ENCODE measurements at places on chromosomes 5 and 9. TPM values are rescaled to one million over a fixed set of nuclear protein-coding genes. Genes with fewer than 3 reads are reported as not detected.

DNA sequence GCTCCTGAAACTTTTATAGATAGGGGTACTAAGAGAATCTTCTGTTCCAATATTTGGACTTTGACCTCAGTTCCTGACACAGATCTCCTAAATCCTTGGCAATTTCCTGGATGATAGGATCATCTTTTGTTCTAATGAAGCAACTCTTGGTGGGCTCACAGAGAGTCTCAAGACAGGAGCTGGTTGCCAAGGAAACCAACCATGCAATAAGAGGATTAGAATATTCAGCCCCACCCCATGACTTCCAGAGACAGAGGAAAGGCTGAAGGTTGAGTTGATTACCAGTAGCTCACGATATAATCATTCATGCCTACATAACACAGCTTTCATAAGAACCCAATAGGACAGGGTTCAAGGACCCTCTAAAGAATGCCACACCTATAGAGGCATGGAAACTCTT is 2050.2 kb upstream of the CDH6 start:
- no peak for DNase-seq

The ZNF618 gene
- polyA plus RNA-seq = 6.4 TPM

The GPR150 gene
- 1.4 TPM for polyA plus RNA-seq

GRCh38 chr5:135631391-135631790 is 52.6 kb upstream of the CXCL14 start:
- DNase-seq = no peak

The TAF11L10 gene
- not detected for polyA plus RNA-seq

DNA sequence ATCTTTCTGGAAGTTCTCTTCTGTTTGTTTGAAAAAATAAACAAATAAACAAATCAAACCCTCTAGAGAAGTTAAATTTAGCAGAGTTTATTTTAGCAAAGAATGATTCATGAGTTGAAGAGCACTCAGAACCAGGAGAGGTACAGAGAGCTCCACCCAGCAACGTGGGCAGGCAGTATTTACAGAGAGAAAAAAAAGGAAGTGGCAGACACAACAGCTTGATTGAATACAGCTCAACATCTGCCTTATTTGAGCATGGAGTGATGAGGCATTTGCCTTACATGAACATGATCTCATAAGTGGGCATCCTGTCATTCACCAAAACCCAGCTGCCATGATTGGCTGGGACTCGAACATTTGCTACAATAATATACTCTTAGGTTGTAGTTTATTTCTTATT is 381.6 kb upstream of the ADAMTS16 start:
- DNase-seq = no peak

DNA sequence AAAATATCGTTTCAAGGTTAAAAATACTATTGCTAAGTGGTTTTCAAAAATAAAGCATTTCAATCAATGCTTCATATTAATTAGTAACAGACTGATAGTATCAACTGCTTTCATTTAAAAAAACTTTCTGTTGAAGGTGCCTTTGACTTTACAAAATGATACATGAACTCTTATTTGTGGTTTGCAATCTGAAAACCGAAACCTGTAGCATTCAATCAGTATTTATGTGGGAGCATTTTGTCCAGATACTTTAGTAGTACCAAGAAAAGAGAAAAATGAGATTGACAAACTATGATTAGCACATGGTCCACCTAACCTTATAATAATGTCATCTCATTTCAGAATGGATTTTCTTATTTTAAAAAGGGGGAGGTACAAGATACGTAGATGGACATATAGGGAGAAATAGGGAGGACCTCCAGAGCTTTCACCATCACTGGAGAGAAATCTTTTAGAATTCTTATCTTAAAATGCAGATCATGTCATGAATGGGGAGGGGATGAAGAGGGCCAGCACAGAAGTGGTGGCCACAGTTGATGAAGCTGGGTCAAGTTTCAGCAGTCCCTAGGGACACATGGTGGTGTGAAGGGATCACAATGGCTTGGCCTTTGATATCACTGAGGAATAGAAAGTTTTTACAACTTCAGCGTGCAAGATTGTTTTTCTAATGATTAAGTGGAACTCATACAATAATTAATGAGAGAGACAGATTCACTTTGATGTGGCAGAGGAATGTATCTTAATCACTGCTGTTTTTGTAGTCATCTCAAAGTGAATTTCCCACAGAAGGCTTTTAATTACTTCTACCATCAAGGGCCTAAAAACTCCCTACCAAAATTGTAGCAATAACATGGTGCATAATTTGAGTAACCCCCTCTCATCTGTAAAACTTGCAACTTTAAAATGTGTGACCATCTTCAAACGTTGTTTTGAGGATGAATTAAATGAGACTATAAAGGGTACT is 322.3 kb upstream of the EDIL3 start:
- no peak for DNase-seq

- peak; percentile 98 for DNase-seq
These were observed at the start of gene CDKN2B for GRCh38 chr9:22008717-22009505. TSS of gene CDKN2B (minus strand) at chr9:22009305. CDS start at chr9:22008953, 352 bp downstream.

DNA sequence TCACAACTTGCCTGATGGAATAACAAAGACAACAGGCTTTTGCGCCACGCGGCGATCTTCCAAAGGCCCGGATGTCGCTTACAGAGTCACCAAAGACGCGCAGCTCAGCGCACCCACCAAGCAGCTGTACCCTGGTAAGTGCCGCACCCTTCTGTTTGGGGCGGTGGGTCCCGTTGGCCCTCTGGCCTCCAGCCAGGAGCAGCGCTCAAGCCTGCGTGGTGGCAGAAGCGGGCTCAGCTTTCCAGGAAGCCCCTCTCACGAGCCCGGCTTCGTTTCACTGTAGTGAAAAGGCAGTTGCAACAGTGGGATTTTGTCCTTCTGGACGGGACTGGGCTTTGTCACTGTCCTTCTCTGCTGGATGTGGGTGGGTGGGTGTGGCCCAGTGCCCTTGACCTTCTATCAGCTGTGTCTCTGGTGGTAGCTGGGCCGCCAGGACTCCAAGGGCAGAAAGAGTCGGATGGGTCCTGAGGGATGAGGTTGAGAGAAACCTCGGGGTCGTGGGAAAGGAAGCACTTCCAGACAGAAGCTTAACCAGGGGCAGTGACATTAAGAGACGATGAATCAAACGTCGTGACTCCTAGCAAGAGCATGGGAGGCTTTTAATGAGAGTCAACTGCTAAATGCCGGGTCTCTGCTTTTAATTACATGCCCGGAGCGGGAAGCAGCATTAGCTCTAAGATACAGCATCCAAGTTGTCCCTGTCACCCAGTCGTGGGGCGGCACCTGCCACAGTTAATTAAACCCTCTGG is 49.5 kb downstream of the COL5A1 start:
- DNase-seq = no peak

DNA sequence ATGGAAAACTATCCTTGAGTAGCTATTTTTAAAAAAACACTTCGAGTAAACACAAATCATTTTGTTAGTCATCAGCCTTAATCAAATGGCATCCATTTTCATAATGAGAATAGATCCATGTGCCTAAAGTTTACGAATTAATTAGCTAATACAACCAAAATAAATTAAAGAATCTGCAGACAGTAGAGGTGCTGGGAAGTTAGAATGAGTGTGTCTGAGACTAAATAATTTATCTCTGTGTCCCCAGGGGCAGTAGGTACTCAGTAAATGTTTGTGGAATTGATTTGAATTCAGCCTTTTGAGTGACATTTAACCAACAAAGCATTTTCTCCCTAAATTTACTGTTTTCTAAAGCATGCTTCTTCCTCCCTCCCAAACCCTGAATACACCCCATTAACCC is 18.6 kb downstream of the TNFSF15 start:
- DNase-seq = no peak

DNA sequence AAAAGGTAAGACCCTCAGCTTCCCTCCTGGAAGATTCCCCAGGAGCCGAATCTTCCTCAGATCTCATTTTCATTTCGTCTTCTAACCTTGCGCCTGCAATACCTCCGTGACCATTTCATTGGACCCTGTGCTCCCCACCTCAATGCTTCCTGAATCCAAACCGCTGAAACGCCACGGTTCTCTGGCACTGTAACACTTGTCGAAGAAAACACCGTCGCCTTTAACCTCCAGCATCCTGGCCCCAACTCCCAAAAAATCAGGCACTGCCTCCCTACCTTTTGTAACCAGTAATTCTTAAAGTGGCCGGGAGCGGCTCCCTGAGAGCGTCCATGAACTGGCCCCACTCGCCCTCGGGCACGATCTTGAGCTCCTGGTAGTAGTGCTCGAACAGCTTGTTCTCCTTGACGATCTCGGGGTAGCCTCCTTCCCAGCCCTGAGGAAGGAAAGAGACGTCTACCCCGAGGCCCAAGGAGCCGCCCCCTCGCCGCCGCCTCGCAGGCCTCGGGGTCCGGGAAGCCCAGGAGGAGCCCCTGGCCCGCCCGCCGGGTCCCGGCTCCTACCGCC is 438 bp downstream of the NSUN2 start:
- no peak for DNase-seq

GRCh38 chr5:66875315-66875714 is 279.1 kb downstream of the MAST4 start:
- DNase-seq = no peak

DNA sequence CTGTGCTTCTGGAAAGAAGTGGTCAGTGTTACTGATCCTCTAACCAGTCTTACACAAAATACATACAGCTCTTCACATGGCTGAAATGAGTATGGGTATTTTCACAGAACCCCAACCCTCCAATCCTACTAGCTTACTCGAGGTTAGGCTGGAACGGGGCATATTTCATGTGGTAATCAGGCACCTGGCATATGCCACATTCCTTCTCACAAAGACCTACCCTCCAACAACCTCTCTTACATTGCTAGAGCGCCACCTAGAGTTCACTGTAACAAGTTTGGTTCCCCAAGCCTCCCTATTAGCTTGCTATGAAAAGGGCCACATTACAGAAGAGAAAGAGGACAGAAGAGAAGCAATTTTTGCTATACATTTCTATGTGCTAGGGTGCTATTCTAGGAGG is 597.3 kb downstream of the PRELID2 start:
- DNase-seq = peak; percentile 37

DNA sequence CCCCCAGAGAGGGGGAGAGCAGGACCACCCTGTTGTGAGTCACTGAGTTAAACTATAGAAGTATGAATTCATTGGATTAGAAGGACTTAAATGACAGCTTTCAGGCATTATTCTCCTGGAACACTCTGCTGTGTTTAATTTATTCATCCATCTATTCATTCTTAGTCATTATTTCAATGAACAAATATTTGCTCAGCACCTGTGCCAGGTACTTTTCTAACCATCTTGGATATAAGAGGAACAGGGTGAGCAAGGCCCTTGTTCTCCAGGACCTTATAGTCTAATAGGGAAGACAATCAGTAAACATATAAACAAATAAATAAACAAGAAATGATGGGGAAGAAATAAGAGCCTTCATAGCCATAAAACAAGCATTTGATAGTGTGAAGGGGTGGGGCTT is 483.9 kb upstream of the BRINP1 start:
- no peak for DNase-seq

The GLRA1 gene
- 0.85 TPM for polyA plus RNA-seq

The IL4 gene
- polyA plus RNA-seq = not detected

GRCh38 chr5:57036761-57037160 is 84.8 kb upstream of the MIER3 start:
- DNase-seq = no peak

DNA sequence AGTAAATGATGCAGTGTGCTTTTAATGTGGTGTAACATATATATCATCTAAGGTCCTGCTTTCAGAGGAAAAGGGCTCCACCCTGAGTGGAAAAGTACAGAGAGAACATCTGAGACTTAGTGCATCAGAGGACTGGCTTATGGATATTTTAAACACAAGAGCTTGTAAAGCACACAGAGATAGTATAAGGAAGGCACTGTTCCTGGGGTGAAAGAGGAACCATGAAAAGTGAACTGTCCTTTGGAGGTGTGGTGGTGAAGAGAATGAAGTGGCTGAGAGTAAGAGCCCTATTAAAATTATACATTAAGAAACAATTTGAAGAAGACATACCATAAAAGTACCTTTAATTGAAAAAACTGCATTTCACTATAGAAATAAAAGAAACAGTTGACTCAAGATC is 68.9 kb downstream of the CSF2 start:
- DNase-seq = no peak

The SPATA31A6 gene
- not detected for polyA plus RNA-seq

- no peak for DNase-seq
These were observed 140.9 kb upstream of the GAS1 start for GRCh38 chr9:87088192-87088591.

GRCh38 chr5:76074487-76075065 is 8.6 kb upstream of the SV2C start:
- DNase-seq = no peak

DNA sequence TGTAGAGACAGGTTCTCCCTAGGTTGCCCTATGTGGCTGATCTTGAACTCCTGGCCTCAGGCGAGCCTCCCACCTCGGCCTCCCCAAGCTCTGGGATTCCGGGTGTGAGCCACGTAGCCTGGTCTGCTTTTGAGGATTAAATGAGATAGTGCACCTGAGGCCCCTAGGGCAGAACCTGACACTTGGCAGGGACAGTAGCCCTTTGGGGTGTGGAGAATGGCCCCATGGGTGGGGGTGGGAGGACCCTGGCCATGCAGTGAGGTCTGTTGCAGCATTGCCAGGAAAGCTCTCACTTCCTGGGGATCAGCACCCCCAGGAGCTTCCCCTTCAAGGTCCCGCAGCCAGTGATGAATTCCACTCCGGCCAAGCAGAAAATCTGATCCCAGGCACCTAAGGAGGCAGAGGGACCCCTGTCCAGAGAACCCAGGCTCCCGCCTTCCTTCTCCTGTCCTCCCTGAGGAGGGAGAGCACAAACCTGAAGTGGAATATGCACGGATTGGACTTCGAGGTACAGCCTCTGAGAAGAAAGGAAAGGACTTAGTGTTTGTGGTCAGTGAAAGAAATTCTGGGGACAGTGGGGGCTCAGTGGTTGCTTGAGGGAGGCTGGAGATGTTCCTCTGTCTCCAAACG is 73.9 kb upstream of the UNC5A start:
- DNase-seq = no peak

DNA sequence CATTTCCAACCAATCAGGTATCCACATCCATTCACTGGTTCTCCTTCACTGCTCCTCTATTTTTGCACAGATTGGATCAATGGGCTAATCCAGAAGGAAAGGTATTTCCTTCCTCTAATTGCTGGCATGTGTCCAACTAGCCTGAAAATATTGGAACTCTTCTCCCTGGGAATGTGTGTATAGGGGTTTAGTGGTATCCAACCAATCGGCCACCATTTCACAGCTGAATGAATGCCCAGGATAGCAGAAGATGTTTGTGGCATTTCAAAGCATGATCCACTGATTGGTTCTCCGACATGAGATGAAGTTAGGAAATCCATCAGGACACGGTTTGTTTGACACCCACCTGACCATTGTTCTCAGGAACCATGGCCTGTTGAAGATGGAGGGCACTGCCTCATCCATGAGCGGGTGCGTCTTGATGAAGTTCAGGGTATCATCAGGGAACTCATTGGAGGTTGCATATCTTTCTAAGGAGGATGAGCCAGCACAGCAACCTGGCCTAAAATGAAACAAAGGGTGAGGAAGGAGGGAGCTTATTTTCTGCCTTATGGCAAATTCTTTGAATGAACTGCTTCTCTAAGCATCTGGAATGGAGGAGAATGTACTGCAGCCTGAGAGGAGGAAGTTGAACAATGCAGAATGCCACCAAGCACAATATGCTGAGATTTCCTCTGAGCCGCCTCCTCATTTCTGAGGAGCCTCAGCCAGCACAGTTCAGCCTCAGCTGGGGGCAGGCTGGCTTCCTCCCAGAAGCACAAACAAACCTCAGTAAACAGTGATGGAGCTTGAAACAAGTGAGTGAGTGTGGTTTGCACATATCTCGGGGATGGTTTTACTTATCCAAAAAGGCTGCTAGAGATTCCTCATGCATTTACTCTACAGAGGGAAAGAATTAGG is 94.6 kb downstream of the SEMA6A start:
- no peak for DNase-seq

The LRRC19 gene
- 0.16 TPM for polyA plus RNA-seq

The GABRB2 gene
- not detected for polyA plus RNA-seq

GRCh38 chr9:27189426-27189825 is 80.4 kb downstream of the TEK start:
- DNase-seq = no peak

GRCh38 chr5:122494109-122494508 is 182.1 kb downstream of the SNCAIP start:
- no peak for DNase-seq
